Spinal cord (tissue), 10 donors: ENCODE measurements at places on chromosomes 5 and 9.

DNA sequence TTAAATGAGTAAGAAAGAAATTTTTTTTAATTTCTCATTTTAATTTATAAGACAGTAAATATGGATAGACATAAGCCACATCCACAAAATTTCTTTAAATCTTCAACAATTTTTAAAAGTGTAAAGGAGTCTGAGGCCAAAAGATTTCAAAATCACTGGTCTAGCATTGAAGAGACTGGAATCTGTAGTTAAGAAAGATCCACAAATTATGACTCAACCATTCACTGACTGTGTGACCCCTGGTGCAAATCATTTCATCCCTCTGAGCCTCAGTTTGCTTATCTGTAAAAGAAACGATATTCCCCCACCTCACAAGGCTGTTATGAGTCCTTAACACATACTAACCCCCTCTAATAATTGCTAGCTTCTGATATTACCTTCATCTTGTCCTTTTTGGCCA, 98.5 kb downstream of the EBF1 start:
- H3K27ac ChIP-seq, result no peak overlapping the region
- H3K27me3 ChIP-seq, result no peaks in the 10 kb centered on the region
- no peak for DNase-seq
- peaks cover 2% of the 10 kb centered on the region for H3K4me1 ChIP-seq
- H3K36me3 ChIP-seq, result no peaks in the 10 kb centered on the region

GRCh38 chr5:154524859-154525258, 46.8 kb upstream of the HAND1 start:
- no peak overlapping the region for H3K27ac ChIP-seq
- no peaks in the 10 kb centered on the region for H3K36me3 ChIP-seq
- no peak overlapping the region for H3K4me3 ChIP-seq
- peaks cover 10% of the 10 kb centered on the region for H3K4me1 ChIP-seq
- no peak for DNase-seq
- H3K27me3 ChIP-seq, result peaks cover 19% of the 10 kb centered on the region

DNA sequence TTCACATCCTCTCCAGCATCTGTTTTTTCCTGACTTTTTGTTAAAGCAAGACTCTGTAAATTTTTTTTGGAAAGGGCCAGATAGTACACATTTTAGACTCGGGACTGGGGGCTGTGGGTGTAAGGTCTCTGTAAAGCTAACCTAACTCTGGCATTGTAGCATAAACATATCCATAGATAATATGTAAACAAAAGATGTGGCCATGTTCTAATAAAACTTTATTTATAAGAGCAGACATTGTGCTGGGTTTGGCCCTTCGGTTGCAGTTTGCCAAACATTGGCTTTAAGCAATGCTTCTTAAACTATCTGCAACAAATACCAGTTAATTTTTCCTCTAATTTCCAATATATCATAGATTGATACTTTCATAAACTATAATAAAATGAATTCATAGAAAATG, 605.2 kb downstream of the EBF1 start:
- no peaks in the 10 kb centered on the region for H3K4me1 ChIP-seq
- no peak overlapping the region for H3K27ac ChIP-seq
- H3K27me3 ChIP-seq, result no peaks in the 10 kb centered on the region
- no peaks in the 10 kb centered on the region for H3K36me3 ChIP-seq
- no peak overlapping the region for H3K4me3 ChIP-seq

DNA sequence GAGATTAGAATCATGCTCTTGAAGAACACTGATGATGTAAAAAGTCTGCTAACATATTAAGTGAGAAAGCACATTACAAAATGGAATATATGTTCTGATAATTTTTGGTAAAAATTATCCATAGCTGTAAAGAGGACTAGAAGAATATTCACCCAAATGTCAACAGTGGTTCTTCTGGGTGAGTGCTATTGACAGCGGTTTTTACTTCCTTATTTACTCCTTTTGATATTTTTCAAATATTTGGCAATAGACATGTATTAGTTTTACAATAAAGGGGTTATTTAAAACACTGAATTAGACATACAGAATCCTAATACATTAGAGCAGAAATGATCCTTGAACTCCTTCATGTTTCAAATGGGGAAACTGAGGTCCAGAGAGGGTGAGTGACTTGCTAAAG, 26.9 kb upstream of the MEGF9 start:
- no peak overlapping the region for H3K4me3 ChIP-seq
- no peak overlapping the region for H3K27ac ChIP-seq
- DNase-seq, result no peak
- H3K27me3 ChIP-seq, result no peaks in the 10 kb centered on the region
- no peaks in the 10 kb centered on the region for H3K4me1 ChIP-seq

DNA sequence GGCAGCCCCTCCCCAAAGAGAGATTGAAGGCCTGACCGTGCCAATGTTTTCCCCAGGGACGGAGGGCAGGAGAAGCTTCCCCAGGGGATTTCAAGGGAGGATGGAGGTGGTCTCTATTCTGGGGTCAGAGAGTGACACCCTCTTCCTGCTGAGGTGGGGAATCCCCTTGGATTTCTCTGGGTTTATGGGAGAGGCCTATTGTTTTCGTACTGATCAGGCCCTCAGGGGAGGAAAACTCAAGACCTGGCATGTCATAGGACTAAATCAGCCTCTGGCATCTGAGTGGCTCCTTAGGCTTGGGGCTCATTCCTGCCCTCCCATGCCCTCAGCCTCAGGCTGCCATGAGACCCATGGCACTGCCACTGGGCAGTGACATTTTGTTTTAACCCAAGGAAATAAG, 44.6 kb downstream of the IRF1 start:
- no peak overlapping the region for H3K4me3 ChIP-seq
- H3K4me1 ChIP-seq, result peaks cover 13% of the 10 kb centered on the region
- no peak overlapping the region for H3K27ac ChIP-seq
- no peaks in the 10 kb centered on the region for H3K36me3 ChIP-seq
- no peak for DNase-seq
- no peaks in the 10 kb centered on the region for H3K27me3 ChIP-seq

DNA sequence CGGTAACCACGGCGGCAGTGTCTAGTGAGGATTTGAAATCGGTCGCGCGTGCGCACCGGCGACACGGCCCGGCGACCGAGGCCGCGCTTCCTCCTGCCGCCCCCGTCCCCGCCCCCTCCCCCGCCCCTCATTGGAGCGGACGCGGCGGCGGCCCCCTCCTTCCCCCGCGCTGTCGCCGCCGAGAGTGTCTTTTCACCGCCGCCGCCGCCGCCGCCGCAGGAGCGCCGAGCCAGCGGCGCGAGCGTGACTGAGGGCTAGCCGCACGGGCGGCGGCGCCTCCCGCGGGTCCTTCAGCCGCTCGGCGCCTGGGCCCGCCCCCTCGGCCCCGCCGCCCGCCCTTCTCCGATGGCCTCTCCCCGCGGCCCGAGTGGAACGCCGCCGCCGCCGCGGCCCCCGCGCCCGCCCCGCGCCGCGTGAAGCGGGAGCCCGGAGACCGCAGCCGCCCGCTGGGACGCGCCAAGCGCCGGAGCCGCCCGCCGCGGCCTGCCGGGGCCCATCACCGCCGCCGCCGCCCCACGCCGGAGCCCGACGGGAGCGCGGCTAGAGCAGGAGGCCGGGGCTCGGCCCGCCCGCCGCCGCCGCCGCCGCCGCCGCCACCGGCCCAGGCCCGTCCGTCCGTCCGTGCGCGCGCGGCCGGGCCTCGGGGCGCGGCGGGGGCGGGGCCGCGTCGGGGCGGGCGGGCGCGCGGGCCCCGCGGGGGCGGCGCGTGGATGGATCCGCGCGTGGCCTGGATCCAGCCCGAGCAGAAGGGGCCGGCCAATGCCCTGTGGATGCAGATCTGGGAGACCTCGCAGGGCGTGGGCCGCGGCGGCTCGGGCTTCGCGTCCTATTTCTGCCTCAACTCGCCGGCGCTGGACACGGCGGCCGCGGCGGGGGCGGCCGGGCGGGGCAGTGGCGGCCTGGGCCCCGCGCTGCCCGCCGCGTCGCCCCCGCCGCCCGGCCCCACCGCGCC, at the start of gene TENT4A:
TENT4A (plus strand) TSS at position 159 of the 952 bp plus-strand sequence; CDS start at position 711, 552 bp downstream.
- no peaks in the 10 kb centered on the region for H3K27me3 ChIP-seq
- peaks cover 6% of the 10 kb centered on the region for H3K36me3 ChIP-seq
- H3K4me1 ChIP-seq, result peaks cover 38% of the 10 kb centered on the region
- H3K4me3 ChIP-seq, result peak within 1 kb of the TSS; percentile 73
- H3K27ac ChIP-seq, result peak within 1 kb of the TSS; percentile 94

GRCh38 chr9:89379508-89380115, 61.3 kb downstream of the SECISBP2 start:
- no peaks in the 10 kb centered on the region for H3K27me3 ChIP-seq
- peaks cover 67% of the 10 kb centered on the region for H3K36me3 ChIP-seq
- H3K4me3 ChIP-seq, result no peak overlapping the region
- H3K4me1 ChIP-seq, result peaks cover 10% of the 10 kb centered on the region
- H3K27ac ChIP-seq, result no peak overlapping the region

DNA sequence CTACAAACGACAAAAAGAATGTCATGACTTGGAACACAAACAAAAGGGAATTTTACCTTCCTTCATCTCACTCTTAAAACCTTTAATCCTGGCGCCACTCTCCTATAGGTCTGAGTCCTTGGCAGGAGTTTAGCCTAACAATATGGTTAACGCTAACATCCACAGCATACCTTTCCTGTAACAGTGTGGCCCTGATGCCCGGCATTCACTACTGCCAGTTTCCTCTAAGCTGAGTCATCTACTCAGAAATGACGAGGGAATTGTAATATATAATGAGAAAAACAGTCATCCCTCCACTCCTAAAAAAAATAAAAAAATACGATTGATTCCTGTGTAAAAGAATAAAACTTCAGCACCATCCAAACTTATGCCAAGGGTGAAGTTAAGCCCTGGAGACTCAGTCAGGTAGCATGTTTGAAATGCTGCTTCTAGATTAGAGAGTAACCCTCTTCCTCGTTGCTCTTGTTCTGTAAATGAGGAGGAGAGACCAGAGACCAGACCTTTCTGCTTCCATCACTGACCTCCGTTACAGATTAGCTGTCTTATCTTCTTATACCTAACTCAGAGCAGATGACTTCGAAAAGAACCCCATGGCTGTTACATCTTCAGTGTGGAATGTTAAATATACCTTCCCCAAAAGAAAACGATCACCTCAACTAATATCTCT, 37.4 kb downstream of the CCDC125 start:
- H3K36me3 ChIP-seq, result no peaks in the 10 kb centered on the region
- DNase-seq, result no peak
- no peak overlapping the region for H3K27ac ChIP-seq
- H3K4me3 ChIP-seq, result no peak overlapping the region

GRCh38 chr5:35876454-35876853, 19.8 kb downstream of the IL7R start:
- no peak overlapping the region for H3K4me3 ChIP-seq
- H3K4me1 ChIP-seq, result no peaks in the 10 kb centered on the region
- no peak for DNase-seq
- no peak overlapping the region for H3K27ac ChIP-seq
- H3K27me3 ChIP-seq, result no peaks in the 10 kb centered on the region

DNA sequence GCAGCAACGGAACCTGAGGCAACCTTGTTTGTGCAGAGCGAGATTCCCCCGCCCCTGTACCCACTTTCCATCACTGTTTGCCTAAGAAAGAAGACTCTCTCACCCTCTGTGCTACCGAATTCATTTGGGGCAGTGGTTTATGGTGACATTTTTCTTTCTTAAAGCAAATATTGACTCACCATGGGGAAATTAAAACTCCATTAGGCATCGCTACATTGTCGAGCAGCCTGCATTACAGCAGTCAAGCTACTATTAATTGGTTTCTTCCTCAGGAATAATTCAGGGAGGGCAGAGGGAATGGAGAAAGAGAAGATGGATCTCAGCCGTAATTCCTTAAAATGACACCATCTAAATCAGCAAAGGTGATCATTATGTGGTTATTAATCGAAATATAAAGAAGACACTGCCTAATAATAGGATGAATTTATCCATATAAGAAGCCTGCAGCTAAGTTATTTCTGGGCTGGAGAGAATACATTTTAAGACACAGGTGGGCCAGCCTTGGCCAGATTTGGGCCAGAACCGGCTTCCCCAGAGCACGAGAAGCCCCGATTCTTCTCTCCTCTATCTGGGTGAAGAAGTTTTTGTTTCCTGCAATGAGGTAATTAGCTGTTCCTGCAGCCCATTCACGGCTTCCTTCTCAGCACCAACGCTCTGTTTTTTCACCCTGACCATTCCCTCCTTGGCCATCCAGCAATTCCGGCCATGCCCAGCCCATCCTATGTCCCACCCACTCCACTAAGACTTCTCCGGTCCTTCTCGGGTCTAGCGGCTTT, 16.8 kb downstream of the CFAP77 start:
- no peak overlapping the region for H3K27ac ChIP-seq
- DNase-seq, result no peak
- H3K36me3 ChIP-seq, result no peaks in the 10 kb centered on the region
- peaks cover 31% of the 10 kb centered on the region for H3K27me3 ChIP-seq
- no peaks in the 10 kb centered on the region for H3K4me1 ChIP-seq
- no peak overlapping the region for H3K4me3 ChIP-seq

GRCh38 chr9:123131258-123131657, 97.8 kb downstream of the GPR21 start:
- H3K36me3 ChIP-seq, result peaks cover 13% of the 10 kb centered on the region
- no peak for DNase-seq
- no peaks in the 10 kb centered on the region for H3K27me3 ChIP-seq
- H3K27ac ChIP-seq, result no peak overlapping the region
- H3K4me3 ChIP-seq, result no peak overlapping the region
- H3K4me1 ChIP-seq, result no peaks in the 10 kb centered on the region

DNA sequence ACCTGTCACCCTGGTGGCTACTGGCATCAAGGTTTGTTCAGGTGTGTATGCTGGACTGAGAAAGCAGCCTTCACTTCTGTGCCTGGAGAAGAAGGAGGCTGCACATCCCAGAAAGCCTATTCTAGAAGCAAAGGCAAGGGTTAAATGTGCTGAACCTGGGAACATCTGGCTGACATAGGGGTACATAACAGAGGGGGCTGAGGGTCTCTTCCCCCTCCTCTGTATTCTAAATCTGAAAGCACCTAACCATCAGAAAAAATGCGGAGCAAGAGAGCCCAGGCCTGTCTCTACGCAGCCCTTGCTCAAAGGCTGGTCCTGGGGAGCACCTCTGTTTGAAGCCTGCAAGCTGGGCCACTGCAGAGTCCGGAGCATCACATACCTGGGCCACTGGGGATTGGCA, 53.2 kb upstream of the FSTL4 start:
- no peak overlapping the region for H3K4me3 ChIP-seq
- no peaks in the 10 kb centered on the region for H3K36me3 ChIP-seq
- peaks cover 2% of the 10 kb centered on the region for H3K27me3 ChIP-seq
- no peak overlapping the region for H3K27ac ChIP-seq
- no peak for DNase-seq

DNA sequence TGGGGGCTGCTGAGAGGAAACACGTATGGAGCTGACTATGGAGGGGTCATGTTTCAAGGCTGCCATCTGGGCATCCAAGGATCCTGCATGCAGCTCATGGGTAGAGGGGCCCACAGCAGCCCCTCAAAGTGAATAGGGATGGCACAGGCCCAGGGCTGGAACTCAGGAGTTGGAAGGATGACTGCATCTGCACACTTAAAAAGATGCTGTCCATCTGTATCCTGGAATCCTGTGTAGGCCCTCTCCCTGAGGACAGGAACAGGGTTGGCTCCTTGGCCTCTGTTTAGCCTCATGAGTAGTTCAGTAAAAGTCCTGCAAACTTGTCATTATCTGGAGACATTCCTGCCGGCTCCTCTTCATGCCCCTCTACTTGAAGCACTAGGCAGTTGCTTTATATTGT, 4.0 kb downstream of the BNIP1 start:
- no peak overlapping the region for H3K4me3 ChIP-seq
- H3K4me1 ChIP-seq, result peaks cover 8% of the 10 kb centered on the region
- H3K27me3 ChIP-seq, result no peaks in the 10 kb centered on the region
- peaks cover 35% of the 10 kb centered on the region for H3K36me3 ChIP-seq
- H3K27ac ChIP-seq, result no peak overlapping the region
